Caki2 (cell line): ENCODE measurements at places on chromosomes 5 and 9.
A peak's percentile ranks its signal among the peaks of the same experiment; 100 is the strongest.

DNA sequence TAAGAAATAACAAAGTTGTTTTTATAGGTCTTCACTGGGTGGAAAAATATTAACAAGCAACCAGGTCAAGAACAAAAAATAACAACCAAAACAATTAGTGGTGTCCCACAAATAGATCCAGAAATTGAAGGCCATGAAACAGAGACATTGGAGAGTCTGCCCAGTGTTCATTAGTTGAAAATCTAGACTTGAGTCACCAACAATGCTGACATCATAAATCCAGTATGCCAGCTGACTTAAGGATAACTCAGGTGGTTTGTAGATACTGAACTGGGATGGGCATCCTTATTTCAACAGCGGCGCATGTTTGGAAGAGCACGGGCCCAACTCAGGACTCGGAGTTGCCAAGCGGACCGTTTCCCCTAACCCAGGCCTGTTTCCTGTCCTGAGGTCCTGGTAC, 80.7 kb upstream of the TNFAIP8 start:
- DNase-seq = peak; percentile 19

- no peak for DNase-seq
Observed at GRCh38 chr5:14432931-14433589, 148.5 kb upstream of the OTULINL start.

DNA sequence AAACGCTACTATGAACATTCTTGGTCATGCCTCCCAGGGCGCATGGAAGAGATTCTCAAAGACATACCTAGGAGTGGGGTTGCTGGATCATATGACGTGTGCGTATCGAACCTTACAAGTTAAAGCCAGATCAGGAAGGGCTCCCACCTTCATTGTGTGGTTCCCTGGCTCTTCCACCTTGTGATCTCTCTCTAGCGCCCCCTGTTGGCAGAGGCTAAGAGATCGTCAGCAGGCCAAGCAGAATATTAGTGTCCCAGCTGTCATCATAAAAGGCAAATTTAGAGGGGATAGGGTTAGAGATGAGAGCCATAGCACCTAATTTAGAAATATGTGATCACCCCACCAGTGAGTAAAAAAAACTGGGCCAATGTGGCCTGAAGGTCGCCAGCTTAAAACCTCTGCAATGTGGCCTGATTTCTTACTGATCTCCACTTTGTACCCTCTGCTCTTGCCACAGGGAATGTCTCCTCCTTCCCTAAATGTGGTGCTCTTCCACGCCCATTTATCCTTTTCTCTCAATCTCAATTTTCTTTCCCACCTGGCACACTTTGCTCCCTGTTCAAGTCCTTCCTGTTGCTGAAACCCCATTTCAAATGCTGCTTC, 91.7 kb upstream of the SHB start:
- DNase-seq = no peak

- DNase-seq = no peak
Observed at GRCh38 chr9:116905171-116905588, 218.1 kb downstream of the TRIM32 start.

DNA sequence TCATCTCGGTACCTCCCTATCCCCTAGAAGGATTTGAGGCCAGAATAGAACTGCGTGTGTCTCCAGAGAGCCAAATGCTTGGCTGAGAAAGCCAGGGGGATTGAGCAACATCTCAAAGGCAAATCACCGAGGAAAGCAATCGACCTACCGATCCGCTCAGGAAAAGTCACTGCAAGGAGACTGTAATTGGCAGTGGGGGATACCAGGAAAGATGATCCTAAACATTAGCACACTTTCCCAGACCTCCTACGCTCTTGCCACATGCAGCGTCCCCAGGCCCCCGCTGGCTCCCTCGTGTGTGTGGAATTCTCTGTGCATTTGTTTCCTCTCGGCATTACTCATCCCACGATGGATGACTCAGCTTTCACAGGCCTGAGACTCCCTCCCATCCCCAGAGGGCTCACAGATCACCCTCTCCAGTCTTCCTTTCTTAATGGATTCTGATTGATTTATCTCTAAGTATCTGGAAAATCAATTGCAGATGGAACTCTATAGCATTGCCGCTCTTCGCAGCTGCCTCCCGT, 82.2 kb upstream of the ICE1 start:
- DNase-seq = peak; percentile 91

GRCh38 chr5:5932824-5933223, 445.5 kb downstream of the MED10 start:
- peak; percentile 12 for DNase-seq

- DNase-seq = no peak
Observed at GRCh38 chr9:19901586-19901985, 112.7 kb upstream of the SLC24A2 start.

GRCh38 chr5:159642379-159642778, 273.9 kb upstream of the ADRA1B start:
- no peak for DNase-seq

DNA sequence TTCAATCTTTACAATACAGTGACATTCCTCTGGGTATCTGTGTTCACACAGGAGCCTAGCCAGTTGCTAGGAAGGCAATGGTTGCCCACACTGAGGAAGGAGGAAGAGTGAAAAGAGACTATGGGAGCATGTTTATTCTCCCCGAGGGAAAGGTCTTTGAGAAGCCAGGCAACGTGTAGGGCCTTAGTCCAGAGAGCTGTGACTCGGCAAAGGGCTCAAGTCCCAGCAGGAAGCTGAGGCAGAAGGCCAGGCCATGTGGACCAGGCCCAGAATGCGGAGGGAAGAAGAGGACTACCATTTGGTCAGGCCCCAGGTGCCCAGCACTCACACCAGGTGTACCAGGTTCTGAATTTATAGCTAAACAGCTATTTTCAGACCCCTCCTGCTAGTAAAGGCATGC, 136.6 kb upstream of the DMAC1 start:
- DNase-seq = no peak

- peak; percentile 23 for DNase-seq
Observed at GRCh38 chr9:93949694-93950449, 5.3 kb downstream of the BARX1 start.

- no peak for DNase-seq
Observed at GRCh38 chr5:10904862-10905432, 143.9 kb upstream of the DAP start.

GRCh38 chr5:54895816-54896341, 89.5 kb downstream of the ESM1 start:
- DNase-seq = no peak

- no peak for DNase-seq
Observed at GRCh38 chr5:36279054-36279698, 22.5 kb downstream of the RANBP3L start.

DNA sequence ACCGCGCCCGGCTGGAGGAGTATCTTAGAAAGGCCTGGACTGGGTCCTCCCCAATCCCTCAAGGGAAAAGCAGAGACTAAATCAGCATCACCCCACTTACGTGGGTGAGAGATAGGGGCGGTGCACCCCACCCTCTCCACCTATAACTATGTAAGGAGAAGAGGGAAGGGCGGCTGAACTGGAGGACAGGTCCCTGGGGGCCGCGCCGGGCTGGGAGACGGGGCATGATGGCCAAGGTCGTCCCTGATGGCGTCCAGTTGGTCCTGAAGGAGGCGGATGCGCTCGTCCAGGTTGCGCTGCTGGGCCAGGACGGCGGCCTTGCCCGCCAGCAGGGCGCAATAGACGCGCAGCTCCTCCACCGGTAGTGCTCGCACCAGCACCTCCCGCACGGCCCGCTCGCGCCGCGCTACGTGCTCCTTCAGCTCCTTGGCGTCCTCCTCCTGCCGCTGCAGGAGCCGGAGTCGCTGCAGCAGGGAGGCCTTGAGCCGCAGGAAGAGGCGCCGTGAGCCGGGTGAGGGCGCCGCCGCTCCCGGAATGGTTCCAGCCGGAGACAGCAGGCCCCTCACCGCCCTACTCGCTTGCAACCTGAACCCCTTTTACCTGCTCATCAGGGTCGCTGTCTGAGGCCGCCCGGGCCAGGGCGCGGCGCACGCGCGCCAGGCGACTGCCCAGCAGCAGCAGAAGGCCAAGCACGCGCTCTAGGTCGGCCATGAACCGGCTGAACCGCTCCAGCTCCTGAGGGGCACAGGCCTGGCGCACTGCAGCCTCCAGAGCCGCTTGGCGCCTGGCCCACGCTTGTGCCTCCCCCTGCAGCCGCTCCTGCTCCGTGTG, 7.6 kb downstream of the SHROOM1 start:
- no peak for DNase-seq

GRCh38 chr9:35944173-35944572, 13.8 kb downstream of the OR2S2 start:
- DNase-seq = no peak

GRCh38 chr5:65818592-65818991, 96.6 kb downstream of the NLN start:
- DNase-seq = no peak
